Nephron progenitor cell (in vitro differentiated cells): ENCODE measurements at places on chromosomes 4 and X.
A peak's percentile ranks its signal among the peaks of the same experiment; 100 is the strongest.

GRCh38 chr4:151420250-151420807, 11.4 kb downstream of the FHIP1A start:
- DNase-seq = no peak

GRCh38 chrX:22559506-22559905, 286.8 kb downstream of the CBLL2 start:
- no peak for DNase-seq

DNA sequence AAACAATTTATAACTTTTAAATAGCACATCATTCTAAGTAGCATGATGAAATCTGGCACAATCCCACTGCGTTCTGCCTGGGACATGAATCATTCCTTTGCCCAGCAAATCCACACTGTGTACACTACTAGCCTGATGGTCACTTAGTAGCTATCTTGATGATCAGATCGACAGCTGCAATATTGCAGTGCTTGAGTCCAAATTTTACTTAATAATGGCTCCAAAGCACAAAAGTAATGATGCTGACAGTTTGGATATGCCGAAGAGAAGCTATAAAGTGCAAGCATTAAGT, 86.6 kb upstream of the NPNT start:
- no peak for DNase-seq

DNA sequence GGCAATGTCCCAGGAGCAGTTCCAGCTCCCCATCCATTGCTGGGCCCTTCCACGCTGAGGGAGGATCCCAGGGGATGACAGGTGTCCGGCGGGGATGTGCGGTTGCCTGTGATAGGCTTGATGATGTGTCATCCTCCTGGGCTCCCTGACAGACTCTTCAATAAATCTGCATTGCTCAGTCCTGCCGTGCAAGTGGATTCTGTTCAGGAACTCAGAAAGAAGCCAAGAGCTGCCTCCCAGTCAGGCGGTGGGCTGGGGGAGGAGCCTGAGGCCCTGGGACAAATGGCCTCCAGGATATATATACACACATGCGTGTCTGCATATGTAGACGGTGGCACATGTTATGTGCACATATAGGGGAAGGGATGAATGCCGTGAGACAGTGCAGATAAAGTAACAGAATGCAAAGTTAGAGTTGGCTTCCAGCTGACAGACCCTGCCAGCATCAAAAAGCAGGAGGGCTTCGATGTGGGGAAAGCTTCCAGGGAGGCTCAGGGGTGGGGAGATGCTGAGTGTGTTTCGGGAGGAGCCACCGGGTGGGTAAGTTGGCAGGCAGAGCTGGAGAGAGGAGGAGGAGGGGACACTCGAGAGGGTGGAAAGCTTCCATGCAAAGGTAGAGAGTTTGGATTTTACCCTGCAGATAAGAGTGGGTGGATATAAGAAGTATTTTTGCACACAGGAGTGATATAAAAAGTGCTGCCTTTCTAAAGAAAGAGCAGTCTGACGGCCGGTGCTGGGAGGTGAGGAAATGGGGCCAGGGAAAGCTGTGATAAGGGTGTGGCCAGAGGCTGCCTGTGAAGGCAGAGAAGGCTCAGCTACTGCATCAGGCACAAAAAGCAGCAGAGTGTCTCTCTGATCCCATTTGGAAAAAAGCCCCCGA, 28.5 kb upstream of the CRMP1 start:
- DNase-seq = no peak

- DNase-seq = no peak
Observed at GRCh38 chr4:128155874-128156456, 94.9 kb downstream of the LARP1B start.

- no peak for DNase-seq
Observed at GRCh38 chrX:69466546-69466945, 37.6 kb upstream of the NALF2 start.

GRCh38 chrX:13059637-13060499, 15.4 kb upstream of the FAM9C start:
- no peak for DNase-seq

- DNase-seq = no peak
Observed at GRCh38 chr4:174749091-174749490, 80.0 kb downstream of the GLRA3 start.

DNA sequence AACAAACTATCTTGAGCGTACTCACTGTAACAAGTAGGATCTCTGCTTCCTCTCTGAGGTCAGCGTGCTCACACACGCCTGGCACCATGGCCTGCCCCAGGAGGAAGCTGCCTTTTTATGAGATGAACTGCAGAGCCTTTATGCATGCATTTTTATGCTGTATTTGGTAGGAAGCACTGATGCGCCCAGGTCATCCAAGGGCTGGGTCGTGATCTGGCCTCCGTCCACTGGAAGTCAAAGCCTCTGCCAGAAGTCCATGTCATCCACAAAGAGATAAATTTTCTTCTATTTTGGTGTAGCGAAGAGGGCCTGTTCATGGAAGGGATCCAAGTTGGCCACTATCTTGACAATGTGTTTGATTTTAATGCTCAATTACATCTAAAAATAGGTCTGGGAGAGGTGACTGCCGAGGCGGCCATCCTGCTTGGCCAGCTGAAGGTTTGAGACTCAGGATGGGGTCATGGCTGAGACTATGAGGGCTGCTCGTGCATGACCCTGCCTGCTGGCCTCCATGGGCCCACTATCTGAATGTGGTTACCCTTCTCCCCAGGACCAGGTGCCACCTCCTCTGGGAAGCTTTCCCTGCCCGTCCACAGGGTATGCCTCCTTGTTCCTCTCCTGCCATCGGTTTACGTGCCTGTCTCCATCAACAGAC, 50.3 kb downstream of the HTRA3 start:
- no peak for DNase-seq

- DNase-seq = no peak
Observed at GRCh38 chr4:519885-520682, 21.1 kb downstream of the PIGG start.

DNA sequence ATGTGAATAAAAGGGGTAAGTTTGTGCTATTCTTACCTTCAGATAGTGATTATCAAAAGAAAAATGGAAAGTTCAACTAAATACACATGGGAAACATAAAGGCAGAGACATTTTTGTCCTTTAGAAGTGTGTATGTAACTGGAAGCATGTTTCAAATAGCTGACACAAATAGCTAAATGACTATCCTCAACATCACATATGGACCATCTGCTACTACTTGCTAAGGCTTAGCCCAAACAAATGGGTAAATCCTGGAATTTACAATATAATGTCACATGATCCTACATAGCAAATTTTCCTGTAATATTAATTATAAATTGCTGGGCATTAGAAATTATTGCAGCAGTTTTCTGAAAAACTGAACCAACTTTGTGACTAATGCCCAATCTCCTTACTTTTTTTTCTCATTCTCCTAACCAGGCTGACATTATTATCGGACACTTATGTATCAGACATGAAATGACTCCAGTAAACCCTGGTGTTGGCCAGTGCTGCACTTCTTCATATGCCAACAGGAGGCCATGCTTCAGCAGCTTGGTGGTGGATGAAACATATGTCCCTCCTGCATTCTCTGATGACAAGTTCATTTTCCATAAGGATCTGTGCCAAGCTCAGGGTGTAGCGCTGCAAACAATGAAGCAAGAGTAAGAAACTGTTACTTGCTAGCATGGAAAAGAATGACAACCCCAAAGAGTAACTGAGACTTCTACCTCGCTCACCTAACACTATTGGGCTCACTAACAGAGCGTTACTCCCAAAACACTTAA, 16.1 kb downstream of the AFP start:
- no peak for DNase-seq

DNA sequence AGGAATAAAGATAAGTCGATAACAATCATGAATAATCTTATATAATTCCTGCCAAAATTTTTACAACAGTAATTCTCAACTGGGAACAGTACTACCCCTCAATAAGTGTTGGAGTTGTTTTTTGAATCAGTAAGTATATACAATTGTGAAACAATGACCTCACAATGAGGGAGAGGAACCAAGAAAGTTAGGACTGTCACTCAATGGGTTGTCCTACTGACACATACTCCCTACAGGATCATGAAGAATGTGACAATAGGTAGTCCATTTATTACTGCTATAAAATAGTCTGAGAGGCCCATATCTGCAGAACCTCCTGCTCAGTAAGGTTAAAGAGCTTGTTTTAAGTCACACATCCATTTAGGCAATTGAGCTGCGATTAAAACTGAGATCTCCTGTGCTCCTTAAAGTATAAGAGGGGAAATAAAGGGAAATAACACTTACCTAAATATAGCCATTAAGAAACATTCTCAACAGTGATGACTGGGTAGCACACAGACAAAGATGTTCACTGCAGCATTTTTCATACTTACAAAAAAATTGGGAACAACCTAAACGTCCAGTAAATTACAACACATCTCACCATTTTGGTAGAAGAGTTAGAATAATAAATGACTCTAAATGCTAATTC, 26.2 kb downstream of the FBXW7 start:
- DNase-seq = no peak

GRCh38 chrX:150150076-150150779, 211.9 kb upstream of the EOLA2 start:
- DNase-seq = no peak

DNA sequence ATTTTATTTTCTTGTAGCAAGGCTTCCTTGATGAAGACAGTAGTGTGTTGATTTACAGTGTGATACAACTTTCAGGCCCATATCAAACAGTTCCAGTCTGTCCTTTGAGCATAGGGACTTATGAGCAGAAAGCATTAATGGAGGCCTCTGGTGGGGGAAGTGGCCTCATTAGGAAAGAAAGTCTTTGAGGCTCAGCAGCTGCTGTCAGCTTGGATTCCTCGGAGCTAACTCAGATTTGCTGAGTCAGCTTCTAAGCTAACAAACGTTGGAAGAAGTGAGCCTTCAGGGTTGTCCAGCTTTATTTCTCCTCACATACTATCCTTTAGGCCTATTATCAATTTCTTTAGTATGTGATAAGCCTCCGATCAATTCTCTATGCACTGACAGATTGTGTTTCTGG, 15.8 kb upstream of the SFRP2 start:
- DNase-seq = no peak

GRCh38 chrX:71182871-71183270, 38.2 kb downstream of the NLGN3 start:
- DNase-seq = no peak

DNA sequence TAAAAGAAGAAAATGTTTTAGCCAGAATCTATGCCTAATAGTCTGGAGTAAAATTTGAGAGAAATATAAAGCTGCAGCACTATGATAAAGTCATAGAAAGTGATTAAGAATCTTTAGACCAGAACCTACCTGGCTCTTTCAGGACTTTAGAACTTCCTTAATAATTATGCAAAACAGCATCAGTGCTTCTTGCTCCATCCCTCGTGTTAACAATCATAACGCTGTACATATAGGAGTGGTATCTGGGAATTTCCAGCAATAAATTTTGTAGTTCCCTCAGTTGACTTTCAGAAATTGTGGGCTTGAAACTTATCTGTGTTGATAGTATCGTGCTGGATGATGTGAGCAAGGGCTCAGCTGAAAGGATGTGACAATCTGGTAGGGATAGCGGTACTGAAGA, 102.1 kb upstream of the RASGEF1B start:
- DNase-seq = no peak

DNA sequence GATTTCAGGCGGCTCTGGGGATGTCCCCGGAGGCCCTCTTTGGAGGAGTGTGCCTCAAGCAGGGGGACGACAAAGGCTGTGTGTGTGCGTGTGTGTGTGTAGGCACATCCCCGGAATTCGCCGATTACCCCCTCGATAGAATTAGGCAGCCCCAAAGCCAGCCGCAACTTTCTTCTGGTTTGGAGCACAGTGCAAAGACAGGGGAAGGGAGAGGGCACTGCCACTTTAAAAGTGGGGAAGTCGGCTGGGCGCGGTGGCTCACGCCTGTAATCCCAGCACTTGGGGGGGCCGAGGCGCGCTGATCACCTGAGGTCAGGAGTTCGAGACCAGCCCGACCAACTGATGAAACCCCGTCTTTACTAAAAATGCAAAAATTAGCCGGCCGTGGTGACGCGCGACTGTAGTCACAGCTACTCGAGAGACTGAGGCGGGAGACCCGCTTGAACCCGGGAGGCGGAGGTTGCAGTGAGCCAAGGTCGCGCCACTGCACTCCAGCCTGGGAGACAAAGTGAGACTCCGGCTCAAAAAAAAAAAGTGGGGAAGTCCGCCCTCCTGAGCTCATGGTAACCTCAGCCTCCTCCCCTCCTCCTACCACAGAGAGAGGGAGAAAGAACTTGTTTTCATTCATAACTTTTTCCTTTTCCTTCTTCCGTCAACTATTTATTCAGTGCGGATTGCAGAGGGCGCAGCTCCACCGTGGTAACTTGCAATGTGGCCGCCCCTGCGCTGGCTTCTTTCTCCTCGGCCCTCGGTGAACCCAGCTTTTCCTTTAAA, 2.4 kb downstream of the SPRY1 start:
- peak; percentile 47 for DNase-seq
